ENCODE measurements at places on chromosomes 16 and 17.
A peak's percentile ranks its signal among the peaks of the same experiment; 100 is the strongest.

GRCh38 chr17:37488009-37488604 lies 1.6 kb upstream of the DUSP14 start:
- no peak for DNase-seq

DNA sequence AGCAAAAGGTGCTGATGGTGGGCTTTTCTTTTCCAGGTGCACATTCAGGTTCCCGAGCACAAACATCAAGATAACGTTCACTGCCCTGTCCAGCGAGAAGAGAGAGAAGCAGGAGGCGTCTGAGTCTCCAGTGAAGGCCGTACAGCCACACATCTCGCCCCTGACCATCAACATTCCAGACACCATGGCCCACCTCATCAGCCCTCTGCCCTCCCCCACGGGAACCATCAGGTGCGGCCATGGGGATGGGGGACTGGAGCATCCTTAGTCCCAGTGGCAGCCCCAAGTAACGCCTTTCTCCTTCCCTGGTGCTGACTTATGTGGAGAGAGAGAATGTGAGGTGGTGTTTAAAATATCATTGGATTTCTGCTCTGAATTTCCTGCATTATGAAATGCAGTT lies 43.8 kb downstream of the FOXK2 start:
- no peak for DNase-seq

DNA sequence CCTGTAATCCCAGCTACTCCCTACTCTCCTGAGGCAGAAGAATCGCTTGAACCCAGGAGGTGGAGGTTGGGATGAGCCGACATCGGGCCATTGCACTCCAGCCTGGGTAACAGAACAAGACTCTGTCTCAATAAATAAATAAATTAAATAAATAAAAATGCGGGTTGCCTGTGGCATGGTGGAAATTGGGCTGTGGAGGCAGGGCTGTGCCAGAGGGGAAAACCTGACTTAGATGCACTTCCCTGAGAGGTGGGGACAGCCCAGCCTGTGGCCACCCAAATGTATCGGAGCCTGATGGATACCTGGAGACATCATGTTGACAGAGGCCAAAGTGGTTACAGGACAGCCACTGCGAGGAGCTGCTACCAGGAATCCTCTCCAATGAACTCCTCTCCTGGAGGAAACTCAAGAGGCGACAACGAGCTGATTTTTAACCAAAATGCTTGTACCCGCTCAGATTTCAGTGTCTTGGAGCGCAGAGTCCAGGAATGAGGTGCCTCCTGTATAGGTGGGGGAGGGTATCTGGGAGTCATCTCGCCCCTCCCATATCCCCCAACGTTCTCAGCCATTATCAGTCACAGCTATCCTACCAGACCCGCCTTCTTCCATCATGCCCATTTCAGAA lies 32.3 kb downstream of the DDX19A start:
- no peak for DNase-seq

DNA sequence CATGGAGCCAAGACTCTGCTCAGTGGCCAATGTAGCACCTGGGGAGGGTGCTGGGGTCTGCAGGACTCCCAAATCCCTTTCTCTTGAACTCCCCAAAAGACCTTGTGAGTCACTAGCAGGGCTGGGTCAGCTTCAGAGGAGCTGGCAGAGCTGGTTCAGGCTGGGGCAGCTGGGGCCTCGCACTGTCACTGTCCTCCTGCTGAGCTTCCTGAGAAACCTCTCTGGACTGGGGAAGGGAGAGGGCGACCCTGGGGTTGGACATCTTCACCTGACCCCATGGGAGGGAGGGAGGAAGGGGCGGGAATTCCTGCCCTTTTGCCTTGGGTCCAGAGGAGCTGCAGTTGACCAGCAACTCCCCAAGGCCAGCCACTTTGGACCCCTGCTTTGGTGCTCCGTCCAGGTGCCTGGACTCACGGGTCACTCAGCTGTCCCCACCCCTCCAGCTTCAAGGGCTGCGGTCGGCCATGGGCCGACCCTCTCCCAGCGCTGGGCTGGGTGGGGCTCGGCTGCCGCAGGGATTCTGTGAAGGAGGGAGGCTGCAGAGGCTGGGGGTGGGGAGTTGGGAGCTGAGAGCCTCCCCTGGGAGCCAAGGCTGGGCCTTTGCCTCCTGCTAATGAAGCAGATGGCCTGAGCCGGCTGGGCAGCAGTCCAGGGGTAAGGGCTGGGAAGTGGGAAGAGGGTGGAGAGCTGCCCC lies 9.2 kb downstream of the FMNL1 start:
- DNase-seq: no peak

DNA sequence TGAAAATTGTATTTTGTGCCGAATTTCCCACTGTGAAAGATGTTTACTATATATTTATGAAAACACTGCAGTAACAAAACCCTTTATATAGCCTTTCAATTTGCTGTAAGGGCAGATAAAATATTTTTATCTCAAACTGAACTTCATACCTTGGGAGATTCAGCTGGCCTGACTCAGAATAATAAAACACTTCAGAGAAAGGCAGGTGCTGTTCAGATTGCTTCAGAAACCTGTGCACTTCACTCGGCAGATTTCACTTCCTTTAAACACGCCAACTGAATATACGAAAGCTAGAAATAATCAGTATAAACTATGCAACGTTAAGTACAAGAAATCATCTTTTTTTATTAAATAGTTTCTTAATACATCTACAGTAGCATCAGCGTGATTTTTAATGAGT lies 839.1 kb upstream of the RBFOX1 start:
- no peak for DNase-seq

DNA sequence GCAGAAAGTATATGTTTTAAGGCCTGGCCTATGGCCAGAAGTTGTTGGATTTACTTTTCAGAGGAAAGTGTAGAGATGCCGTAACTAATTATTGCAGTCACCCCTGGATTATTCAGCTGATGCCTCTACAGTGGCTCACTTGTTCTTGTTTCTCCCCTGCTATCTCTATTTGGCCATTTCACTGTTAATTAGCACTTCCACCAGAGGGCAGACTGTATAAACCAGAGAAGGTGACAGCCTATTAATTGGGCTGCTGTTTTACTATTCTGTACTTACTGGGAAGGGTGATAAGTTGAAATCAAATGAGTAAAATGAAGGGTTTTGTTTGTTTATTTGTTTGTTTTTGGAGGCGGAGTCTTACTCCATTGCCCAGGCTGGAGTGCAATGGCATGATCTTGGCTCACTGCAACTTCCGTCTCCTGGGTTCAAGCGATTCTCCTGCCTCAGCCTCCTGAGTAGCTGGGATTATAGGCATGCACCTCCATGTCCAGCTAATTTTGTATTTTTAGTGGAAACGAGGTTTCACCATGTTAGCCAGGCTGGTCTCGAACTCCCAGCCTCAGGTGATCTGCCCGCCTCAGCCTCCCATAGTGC lies 66.0 kb downstream of the CDK12 start:
- peak; percentile 20 for DNase-seq

- DNase-seq: no peak
Observed at GRCh38 chr17:78568494-78569115, 8.6 kb downstream of the DNAH17 start.

DNA sequence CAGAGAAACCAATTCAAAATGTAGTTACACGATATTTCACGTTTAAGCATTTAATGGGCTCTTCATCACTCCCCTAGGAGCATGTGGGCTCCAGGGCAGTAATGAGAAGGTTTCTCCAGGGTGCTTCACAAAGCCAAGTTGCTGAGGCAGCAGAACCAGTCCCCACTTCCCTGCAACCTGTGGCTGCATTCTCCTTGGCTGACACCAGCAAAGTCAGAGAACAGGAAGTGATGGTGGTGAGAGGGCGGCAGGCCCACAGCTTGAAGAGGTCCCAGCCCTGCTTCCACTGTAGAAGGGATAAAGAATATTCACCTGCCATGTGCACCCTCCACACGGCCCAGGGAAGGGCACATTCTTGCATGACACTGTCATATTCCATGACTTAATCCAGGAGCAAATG lies 133.2 kb downstream of the CBLN1 start:
- peak; percentile 1 for DNase-seq

GRCh38 chr16:785563-786535 lies 2.3 kb downstream of the RPUSD1 start:
- no peak for DNase-seq

GRCh38 chr17:50021681-50022370 lies 26.8 kb upstream of the DLX3 start:
- DNase-seq: no peak

GRCh38 chr17:2022647-2023240 lies 2.4 kb downstream of the RTN4RL1 start:
- peak; percentile 62 for DNase-seq

- no peak for DNase-seq
Observed at GRCh38 chr17:266701-267667, 85.5 kb upstream of the DOC2B start.

DNA sequence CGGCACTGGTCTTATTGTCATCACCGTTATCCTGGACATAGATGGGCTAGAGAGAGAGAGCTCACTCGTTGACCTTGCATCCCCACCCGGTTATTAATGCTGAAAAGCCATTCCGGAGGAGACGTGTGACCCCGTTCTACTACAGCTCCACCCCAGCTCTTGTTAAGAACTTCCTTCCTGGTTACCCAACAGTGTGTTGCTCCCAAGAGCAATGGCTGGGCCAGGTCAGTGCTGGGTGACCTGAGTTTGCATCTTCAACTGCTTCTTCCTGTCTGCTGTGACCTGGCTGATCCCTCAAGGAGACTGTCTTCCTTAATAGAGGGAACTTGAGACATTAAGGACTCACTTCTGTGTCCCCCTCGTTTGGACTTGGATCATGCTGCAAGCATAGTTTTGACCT lies 96.1 kb upstream of the SDK2 start:
- DNase-seq: no peak

- DNase-seq: no peak
Observed at GRCh38 chr16:49473131-49473530, 99.5 kb downstream of the C16orf78 start.

Measured in Jurkat, Clone E6-1 (cell line).